ENCODE measurements at places on chromosomes 6 and 20.

DNA sequence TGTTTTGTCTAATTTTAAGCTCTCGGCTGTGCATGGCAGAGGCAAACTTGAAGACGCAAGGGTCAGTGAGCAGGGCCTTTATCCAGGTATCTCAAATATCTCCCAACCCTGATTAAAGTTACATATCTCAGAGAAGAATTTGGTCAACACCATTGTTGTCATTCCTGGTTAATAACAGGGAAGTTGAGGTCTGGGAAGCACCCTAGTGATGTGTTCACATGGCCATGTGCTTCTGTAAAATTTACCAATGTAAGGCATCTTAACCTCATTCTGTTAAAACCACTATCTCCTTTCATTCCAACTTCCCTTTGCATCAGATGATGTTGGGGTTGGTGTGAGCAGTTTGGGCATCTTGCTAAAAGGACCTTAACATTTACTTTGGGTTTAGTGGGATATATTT is 4.0 kb upstream of the FAM110A start:
- DNase-seq, result no peak

GRCh38 chr6:152204591-152204990 is 397.1 kb downstream of the ESR1 start:
- DNase-seq, result no peak

DNA sequence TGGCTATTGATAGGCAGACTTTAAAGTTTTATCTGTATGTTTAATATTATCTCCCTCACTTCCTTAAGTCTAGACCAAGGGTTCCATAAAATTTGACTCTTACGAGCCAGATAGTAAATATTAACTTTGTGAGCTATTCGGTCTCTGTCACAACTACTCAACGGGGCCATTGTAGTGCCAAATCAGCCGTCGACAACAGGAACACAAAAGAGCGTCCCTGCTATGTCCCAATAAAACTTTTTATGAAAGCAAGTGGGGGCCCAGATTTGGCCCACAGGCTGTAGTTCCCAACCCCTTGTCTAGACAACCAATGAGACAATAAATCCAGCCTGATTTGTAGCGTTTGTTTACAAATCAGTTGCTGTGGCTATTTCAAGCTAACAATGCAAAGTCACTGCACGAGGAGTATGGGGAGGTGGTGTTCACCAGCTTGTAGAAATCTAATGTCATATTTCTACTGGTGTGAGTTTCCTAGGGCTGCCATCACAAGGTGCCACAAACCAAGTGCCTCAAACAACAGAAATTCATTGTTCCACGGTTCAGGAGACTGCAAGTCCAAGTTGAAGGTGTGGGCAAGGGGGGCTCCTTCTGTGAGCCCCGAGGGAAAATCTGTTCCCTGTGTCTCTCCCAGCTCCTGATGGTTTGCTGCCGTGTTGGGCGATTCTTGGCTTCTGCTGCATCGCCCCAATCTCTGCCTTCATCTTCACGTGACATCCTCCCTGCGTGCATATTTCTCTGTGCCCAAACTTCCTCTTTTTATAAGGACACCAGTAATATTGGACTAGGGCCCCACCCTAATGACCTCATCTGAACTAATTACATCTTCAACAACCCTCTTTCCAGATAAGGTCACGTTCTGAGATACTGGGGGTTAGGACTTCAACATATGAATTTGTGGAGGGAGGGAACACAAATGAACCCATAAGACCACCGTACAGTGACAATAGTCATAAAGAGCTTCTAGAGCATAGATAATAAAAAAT is 356.0 kb upstream of the JARID2 start:
- DNase-seq, result no peak

DNA sequence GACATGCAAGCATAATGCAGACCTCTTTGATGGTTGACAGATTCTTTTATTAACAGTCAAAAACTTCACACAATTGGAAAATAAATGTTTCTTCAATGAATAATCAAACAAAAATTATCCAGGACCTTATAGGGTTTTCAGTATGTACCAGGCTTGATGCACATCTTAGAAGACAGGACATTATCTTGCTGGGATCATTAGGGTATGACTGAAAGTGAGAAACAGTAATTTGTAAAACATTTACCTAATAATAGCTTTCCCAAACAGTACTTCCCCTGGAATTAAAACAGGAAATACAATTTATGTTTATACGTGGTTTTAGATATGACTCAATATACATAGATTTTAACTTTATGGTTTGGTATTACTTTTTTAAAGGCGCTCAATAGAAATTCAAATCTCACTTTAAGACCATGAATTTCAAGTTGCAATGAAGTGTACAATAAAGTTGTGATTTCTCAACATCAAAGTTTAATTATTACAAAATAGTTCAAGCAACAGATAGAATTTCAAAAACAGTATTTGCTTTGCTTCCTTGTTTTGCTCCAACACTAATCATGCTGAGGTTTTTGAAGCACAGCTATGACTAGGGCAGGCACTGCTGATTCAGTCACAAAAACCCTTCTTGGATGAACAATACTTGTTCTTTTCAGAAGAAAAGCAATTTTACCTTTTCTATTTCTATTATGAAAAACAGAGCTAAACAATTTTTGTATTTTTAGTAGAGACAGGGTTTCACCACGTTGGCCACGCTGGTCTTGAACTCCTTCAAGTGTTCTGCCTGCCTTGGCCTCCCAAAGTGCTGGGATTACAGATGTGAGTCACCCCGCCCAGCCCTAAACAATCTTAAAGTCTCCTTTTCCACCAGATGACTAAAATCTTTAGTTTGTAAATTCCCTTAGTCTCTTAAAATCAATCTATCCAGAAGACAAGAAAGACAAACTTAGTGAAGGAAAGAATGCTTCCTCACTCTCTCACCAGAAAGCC is 13.7 kb downstream of the SOD2 start:
- DNase-seq, result no peak

DNA sequence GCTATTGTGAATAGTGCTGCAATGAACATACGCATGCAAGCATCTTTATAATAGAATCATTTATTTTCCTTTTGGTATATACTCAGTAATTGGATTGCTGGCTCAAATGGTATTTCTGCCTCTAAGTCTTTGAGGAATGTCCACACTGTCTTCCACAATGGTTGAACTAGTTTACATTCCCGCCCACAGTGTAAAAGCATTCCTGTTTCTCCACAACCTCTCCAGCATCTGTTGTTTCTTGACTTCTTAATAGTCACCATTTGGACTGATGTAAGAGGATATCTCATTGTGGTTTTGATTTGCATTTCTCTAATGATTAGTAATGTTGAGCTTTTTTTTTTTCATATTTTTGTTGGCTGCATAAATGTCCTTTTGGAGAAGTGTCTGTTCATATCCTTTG is 208.7 kb downstream of the PHF3 start:
- no peak for DNase-seq

- DNase-seq, result no peak
These were observed 35.8 kb downstream of the RIPOR2 start for GRCh38 chr6:24899997-24900325.

GRCh38 chr6:163133017-163133416 is 281.5 kb upstream of the QKI start:
- DNase-seq, result no peak

DNA sequence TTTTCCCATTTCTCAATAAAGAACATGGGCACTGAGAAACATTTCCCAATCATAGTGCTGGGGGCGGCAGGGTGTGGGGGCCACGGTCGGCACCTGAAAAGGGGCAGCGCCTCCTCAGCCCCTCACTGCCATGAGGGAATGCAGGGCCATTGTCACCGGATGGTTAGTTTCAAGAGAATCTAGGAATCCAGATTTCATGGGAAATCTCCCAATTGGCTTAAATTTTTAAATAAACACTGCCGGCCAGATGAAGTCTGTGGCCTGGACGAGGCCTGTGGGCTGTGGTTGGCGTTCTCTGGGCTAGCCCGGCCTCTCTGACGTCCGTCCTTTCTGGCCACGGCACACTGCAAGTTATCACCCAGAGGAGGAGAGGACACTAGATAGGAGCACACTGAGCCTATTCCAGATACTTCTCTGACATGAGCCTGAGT is 25.6 kb downstream of the MANBAL start:
- DNase-seq, result no peak

- DNase-seq, result no peak
These were observed 107.5 kb downstream of the FAXC start for GRCh38 chr6:99241905-99242534.

- no peak for DNase-seq
These were observed 147.4 kb upstream of the HTR1E start for GRCh38 chr6:86789779-86790411.

GRCh38 chr6:133768656-133769295 is 120.1 kb upstream of the TCF21 start:
- no peak for DNase-seq

DNA sequence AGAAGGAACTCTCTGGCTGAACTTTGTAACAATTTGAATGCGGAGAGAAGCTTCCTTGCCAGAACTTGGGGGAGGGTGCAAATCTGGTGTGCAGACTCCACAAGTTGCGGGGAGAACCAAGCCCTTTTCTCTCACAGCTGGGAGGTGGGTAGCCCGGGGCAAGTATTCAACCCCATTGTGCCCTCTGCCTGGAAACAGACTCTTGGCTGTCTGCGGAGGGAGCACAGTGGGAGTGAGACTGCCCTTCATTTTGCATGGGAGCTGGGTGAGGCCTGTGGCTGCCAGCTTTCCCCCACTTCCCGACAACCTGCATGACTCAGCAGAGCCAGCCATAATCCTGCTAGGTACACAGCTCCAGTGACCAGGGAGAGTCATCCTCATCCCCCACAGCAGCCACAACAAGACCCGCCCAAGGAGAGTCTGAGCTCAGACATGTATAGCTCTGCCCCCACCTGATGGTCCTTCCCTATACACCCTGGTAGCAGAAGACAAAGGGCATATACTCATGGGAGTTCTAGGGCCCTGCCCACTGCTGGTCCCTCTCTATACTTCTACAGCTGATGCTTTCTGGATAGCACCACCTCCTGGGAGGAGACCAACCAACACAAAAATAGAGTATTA is 29.4 kb upstream of the TPD52L1 start:
- no peak for DNase-seq

- DNase-seq, result peak; percentile 10
These were observed 23.6 kb downstream of the PGM3 start for GRCh38 chr6:83169511-83169910.

GRCh38 chr6:90468080-90468479 is 118.8 kb downstream of the MAP3K7 start:
- no peak for DNase-seq

GRCh38 chr6:147640606-147641005 is 132.1 kb downstream of the SAMD5 start:
- no peak for DNase-seq

DNA sequence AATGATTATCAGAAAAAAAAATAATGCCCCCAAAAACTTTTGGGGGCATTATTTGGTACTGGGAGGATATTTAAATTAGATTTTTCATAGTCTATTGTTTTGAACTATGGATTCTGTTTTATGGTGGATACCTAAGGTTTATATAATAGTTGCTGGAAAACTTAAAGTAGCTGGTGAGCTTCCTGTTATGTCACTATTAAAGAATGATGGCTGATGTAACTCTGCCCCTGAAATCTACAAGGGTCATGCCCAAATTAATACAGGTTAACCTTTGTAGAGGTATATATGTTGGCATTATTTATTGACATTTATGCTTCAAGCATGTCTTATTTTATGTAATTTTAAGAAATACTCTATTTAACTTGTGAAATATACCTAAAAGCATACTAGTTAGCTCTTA is 25.3 kb upstream of the ERVFRD-1 start:
- DNase-seq, result no peak

- no peak for DNase-seq
These were observed 419.6 kb upstream of the MARCKS start for GRCh38 chr6:113437566-113437965.

DNA sequence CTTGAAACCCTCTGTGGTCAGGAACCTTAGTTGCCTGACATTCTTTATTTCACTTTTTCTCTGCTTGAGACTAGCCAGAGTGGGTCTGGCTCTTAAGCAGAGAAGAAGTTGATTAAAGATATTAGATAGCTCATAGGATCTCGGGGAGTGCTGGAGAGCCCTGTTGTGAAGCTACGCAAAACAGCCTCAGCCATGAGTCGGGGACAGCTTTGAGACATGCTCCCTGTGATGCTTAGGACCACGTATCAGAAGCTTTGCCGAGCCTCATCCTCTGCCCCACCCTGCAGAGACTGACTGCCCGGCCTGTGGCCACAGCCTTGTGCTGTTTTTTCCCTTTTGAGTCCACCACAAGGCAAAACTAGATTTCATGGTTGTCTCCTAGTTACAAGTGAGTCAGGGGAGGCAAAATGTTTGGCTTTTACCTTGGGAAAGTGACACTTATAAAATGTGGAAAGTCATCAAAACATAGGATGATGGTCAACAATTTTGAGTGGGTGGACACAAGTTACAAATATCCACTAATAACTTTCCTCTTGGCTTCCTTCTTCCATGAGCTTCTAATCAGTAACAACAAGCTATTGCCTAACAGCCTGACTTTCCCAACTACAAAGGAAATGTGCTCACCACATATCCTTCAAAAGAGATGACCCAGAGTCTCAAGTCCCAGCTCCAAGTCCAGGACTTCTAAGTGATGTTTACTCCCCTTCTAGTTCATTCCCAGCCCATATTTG is 108.4 kb downstream of the JAG1 start:
- peak; percentile 63 for DNase-seq

All from AG09309 (cell line).